ENCODE measurements at places on chromosomes 2 and 18.

DNA sequence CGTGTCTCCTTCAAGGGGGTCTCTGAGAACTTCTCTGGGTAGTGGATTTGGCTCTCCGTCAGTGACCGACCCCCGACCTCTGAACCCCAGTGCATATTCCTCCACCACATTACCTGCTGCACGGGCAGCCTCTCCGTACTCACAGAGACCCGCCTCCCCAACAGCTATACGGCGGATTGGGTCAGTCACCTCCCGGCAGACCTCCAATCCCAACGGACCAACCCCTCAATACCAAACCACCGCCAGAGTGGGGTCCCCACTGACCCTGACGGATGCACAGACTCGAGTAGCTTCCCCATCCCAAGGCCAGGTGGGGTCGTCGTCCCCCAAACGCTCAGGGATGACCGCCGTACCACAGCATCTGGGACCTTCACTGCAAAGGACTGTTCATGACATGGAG, 168.2 kb downstream of the PKP4 start:
- DNase-seq, result no peak

- peak; percentile 56 for DNase-seq
These were observed 4.3 kb upstream of the HAAO start for GRCh38 chr2:42796427-42797248.

DNA sequence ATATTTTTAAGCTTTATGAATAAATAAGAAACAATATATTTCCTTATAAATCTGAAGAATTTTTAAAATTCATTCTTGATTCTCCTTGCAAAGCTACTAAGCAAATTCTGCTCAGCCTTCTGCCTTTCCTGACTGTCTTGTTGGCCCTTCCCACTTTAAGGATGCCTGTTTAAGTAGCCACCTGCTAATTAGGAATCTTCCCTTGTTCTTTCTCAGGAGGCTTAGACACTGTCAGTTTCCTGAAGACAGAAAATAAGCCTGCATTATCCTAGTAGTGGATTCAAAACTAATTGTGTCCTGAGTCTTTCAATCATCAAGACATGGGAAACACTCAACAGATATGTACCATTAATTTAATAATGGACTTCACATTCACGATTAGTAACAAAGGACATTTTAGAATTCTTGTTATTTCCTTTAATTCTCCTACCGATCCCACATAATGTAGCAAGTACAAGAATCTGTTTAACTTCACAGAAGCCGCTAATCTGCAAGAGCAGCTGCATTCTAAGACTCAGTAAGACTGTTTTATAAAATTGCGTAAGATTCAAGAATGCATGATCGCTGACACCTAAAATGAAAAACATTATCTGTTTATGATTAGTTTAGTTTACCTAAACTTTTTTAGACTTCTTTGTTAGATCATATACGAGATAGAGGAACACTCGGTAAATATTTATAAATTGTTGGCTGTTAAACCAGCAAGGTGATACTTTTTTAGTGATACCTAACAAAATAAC, 445.4 kb upstream of the DSEL start:
- no peak for DNase-seq

DNA sequence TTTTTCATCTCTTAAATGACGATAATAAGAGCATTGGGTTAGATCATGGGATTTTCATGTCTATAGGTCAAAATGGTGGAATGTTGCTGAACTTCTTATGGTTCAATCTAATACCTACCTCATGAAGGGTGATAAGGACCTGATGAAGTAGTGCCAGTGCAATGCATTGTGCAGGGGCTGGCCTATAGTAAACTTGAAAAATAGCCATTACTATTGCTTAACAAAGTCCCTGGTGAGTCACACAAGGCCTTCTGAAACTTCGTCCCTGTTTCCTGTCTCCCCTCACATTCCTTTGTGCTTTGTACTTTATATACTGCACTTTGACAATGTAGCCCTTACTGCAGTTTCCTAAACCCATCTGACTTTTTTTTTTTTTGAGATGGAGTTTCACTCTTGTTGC, 515.9 kb downstream of the SLC4A3 start:
- DNase-seq, result no peak

DNA sequence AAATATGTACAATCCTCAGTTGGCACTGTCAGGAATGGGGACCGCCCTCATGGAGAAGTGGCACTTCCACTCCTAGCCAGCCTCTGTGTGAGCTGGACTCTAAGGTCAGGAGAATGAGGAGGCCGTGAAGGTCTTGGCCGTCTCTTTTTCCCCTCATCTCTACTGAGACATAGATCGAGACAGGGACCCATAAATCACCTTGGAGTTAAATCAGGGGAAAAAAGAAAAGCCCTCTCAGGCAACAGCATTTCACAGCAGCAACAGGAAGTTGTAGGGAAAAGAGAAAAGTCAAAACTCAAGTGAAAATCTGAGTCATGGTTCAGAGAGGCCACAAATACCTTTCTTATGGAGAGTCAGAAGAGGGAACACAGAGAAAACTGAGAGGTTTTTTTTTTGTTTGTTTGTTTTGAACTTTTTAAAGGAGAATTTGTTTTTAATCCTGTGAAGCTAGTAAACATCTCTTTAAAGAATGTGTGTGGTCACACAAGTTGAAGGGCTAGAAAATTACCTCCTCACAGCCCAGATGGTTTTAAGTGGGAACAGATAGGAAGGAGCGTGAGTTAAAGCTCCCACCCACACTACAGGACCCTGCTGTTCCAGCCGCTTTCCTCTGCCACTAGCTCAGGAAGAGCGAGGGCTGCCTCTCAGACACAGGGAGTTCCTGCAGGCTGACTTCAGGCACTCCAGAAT, 30.6 kb upstream of the CYP1B1 start:
- DNase-seq, result peak; percentile 67

DNA sequence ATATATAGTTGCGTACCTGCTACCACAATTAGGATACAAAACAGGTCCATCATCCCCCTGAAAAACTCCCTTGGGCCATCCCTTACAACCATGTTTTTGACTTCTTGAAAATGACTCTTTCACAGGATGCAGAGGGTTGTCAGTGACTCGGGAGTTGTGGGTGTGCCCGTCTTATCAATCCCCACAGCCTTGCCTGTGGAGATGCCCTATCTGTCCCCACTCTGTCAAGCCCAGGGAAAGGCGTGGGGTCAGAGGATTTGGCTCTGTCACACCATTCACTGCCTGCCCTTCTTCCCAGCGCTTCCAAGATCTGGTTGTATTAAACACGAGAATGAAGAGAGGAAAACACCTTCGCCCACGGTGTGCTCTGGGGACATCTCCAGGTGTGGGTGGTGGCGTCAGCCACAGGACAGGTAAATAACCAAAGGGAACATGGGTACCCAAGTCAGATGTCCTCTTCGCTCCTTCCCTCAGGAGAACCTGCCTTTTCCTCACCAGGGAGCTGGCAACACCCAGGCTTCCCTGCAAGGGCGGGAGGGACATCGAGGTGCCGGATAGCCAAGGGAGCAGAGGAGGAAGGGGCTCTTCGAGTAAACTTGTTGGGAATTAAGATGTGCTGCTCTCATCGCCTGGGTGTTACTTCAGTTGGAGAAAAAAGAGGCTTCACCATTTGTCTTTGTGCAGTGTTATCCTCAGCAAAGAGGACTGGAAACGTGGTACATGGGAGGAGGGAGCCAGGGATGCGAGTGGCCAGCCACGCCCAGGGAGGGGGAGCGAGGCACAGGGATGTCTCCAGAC, 100.3 kb downstream of the B3GNT2 start:
- DNase-seq, result no peak

DNA sequence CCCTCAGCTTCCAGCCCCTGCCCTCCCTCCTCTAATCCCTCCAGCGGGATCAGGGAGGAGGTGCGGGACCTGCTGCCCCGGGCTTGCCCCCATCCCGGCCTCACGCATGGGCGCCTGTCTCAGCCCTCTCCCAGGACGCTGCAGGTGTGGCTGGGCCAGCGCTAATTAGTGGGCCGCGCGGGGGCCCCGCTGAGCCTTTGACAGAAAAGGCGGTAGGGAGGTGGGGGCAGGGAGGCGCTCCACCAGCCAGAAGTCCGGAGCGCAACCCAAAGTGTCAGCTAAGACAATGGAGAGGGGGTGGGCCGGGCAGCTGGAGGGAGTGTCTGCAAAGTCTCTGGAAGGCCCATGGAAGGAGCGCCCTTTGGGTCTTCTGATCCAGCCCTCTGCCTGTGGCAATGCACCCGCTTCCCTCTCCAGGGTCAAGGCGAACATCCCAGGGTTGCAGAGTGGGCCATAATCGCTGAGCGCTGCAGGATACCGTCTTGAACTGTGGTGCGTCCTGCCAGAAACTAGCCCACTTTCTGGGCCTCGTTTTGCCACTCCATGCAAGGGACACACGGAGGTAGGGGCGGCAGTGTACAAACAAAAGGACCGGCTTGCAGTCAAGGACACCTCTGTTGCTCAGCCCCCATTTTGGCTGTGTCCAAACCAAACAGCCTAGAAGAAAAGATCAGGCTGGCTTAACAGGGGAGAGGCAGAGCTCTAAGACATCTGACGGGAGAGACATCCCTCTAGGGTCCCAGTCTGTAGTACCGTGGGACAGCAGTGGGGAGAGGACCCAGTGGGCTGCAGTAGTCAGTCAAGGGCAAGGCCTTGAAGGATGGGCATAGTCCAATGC, 3.5 kb downstream of the ATP6V1B1 start:
- DNase-seq, result no peak

- no peak for DNase-seq
These were observed 226.0 kb upstream of the TANK start for GRCh38 chr2:160934263-160934662.

- no peak for DNase-seq
These were observed 153.1 kb downstream of the TTC27 start for GRCh38 chr2:32780961-32781360.

DNA sequence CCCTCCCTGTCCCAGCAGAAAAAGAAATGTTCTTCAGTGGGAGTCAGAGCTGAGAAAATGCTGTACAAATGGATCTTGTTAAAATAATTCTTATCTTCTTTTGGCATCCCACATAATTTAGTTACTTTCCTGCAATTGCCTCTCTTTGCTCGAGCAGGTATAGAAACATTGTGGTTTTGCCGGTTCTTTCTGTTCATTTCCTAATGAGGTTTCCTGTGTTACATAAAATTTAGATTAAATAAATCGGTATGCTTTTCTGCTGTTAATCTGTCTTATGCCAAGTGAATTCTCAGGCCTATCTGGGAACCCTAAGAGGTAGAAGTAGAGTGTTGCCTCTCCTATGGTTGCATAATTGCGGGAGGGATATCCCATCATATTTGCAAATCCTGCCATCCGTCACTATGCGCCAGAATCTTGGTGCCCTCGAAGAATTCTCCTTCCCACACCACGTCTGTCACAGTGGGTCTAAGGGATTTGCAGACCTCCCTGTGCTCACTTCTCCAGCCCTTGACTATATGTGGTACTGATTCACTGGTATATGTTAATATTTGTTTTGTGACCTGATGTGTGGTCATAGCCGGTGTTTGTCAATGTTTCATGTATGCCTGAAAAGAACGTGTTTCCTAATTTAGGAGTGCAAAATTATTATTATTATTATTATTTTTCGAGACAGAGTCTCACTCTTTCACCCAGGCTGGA, 12.2 kb upstream of the HDAC4 start:
- no peak for DNase-seq

DNA sequence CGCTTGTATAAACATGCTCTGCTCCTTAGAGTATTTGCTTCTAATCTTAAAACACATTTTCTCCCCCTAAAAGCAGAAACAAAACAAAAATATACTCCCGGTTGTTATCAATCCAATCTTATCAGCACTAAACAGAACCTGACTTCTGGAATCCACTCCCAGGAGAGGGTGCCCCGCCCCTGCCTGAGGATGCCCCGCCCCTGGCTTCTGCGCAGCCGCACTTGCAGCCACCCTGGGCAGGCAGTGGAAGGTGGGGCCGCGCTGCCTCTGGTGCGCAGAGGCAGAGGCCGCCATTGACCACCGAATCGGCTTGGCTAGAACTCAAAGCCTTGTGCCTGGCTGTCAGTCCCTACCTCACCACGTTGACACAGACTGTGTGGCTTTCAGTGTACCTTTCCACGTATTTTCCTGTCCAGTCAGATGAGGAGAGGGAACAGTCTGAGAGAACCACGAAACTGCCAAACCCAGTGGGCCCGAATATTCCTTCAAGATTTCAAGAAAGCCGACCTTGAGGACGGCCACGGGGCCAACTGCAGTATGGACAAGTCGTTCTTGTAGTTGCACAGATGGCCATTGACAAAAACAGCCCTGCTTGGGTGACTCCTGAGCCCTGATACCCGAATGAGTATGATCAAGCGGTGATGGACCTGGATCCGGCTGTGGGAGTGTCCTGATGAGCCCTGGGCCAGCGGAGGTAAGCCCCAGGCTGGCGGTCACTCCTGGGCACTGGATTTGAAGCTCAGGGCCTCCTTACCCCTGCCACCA, 46.2 kb upstream of the ARHGAP28 start:
- DNase-seq, result no peak

- no peak for DNase-seq
These were observed 343.1 kb downstream of the CELF4 start for GRCh38 chr18:37222354-37222998.

GRCh38 chr18:42274488-42275137, 319.6 kb downstream of the PIK3C3 start:
- DNase-seq, result no peak

DNA sequence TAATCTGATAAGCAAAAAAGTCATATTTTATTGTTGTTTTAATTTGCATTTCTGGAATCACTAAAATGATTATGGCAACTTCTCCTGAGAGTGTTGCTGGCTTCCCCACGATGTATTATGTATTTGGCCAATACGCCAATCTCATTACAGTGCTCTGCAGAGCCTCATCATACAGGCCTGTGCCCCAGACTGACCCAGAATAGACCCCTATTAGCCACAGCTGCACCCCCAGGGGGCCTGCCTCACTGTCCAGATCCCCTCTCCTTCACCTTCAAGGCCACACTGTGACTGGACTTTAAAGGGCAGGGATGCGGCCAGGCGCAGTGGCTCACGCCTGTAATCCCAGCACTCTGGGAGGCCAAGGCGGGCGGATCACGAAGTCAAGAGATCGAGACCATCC, 17.4 kb upstream of the COX7A2L start:
- DNase-seq, result no peak

GRCh38 chr2:85188852-85189251, 55.7 kb downstream of the TCF7L1 start:
- no peak for DNase-seq

DNA sequence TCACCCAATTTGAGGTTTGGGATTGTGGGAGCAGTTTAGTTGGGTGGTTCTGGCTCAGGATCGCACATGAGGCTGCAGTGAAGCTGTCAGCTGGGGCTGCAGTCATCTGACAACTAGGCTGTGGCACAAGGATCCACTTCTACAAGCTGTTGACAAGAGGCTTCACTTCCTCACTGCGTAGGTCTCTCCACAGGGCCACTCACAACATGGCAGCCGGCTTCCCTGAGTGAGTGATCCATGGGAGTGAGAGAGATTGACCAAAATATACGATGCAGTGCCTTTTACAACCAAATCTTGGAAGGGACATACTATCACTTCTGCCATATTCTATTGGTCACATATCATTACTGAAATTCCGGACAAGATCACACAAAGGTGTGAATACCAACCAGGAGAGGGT, 187.5 kb downstream of the DLGAP1 start:
- no peak for DNase-seq

DNA sequence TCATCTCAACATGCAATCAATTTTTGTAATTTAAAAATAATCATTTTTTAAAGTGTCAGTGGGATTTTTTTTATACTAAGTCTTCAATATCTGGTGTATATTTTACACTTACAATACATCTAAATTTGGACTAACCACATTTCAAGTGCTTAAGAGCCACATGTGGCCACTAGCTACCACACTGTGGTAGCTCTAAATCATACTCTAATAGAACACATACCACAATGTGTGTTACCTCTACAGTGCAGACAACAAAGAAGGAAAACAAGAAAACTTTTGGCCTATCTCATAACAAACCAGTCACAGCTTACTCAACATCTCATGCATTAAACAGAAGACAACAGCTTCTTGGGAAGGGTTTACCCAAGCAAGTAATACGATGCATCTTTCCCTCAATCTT, 24.5 kb downstream of the PIAS2 start:
- DNase-seq, result no peak

Measured in renal pelvis (tissue), 12 donors.